ENCODE measurements at places on chromosomes 11 and 22.
A peak's percentile ranks its signal among the peaks of the same experiment; 100 is the strongest.

- DNase-seq = no peak
Measured at GRCh38 chr22:42986115-42986514, 28.8 kb downstream of the PACSIN2 start.

DNA sequence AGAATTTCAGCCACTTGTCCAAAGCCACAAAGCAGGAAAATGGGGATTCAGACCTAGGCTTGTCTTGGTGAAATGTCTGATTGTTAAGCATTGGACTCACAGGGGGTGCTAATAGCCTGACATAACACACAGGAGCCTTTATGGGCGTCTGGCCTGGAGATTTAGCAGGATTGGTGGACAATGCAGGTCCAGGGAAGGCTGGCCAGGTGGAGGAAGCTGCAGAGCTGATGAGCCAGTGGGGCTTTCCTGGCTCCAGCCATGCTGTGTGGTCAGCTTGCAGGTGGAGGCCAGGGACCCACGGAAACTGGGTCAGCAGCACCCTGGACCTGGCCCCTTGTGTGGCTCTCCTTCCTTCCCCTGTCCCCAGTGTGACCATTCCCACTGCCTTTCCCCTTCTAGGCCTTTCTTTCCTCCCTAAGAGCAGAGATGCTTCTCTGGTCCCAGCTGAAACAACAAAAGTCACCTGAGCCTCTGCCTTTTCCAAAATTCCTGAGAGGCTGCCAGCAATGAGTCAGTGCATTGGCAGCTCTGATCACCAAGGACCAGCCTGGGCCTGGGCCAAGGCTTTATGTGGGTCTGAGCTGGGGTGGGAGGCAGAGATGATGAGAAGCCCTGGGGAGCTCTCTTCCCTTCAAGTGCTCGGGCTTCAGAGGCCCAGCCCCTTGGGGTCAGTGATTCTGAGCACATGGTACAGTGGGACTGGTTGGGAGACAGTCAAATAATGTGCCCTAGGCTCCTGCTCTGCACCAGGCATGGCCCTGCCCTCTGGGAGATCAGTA, 85.2 kb downstream of the CCDC81 start:
- DNase-seq = no peak

GRCh38 chr11:45593992-45594391, 71.4 kb downstream of the CHST1 start:
- no peak for DNase-seq

DNA sequence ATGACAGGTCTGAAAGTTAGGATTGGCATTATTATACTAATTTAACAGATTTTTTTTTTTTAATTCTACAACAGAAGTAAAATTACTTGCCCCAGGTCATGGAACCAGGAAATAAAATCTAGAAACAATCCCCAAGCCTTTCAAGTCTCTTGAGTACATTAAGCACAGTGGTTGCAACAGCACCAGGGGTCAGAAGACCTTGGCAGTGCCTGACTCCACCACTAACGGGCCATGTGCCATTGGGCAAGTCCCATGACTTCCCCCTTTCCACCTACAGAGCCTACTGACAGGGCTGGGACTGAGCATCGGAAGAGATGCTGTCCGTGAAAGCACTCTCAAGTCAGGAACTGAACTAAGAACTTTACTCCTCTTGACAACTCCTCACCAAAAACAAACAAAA, 98.6 kb upstream of the AKIP1 start:
- DNase-seq = no peak

GRCh38 chr22:39362271-39362670, 12.5 kb downstream of the SYNGR1 start:
- no peak for DNase-seq

DNA sequence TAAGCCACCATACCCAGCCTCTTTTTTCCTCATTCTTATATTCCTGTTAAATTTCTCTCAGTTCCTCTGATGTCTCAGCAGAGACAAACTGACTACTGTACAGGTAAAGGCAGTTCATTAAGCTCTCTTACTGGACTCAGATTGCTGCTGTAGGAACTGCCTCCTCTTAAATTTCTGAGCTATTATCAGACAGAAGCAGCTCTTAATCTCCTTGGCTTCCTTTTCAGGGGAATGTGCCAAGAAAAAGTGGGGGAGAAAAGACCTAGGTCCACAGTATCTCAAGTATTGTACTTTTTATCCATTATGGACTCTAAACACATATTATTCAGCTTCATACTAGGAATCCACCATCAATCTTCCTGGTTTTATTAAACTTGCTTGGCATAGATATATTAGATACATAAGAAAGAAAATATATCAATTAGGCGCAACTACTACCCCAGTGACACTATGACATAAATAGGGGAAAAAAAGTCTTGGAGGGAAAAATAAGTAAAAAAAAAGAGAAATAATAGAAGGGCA, 26.1 kb downstream of the MRTFA start:
- no peak for DNase-seq

DNA sequence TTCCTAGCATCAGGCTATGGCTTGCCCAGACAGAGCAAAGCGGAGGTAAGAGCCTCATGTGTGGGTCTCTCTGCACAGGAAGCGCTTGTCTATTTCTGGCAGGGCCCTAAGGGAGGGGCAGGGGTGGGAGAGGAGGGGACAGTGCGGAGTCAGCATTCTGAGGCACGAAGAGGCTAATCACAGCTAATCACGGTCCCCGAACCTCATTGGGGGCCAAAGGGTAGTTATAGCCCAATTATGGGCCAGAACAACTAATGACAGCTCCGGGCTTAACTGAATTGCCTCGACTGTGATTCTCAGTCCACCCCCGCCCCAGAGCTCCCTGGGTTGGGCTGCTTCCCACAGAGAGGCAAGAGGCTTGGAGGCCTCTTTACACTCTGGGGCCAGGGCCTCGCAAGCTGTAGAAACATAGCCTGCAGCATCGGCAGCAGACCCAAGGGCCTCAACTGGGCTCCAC, 72.7 kb upstream of the PRDM11 start:
- no peak for DNase-seq

- no peak for DNase-seq
Measured at GRCh38 chr22:41338614-41339212, 37.4 kb downstream of the ZC3H7B start.

DNA sequence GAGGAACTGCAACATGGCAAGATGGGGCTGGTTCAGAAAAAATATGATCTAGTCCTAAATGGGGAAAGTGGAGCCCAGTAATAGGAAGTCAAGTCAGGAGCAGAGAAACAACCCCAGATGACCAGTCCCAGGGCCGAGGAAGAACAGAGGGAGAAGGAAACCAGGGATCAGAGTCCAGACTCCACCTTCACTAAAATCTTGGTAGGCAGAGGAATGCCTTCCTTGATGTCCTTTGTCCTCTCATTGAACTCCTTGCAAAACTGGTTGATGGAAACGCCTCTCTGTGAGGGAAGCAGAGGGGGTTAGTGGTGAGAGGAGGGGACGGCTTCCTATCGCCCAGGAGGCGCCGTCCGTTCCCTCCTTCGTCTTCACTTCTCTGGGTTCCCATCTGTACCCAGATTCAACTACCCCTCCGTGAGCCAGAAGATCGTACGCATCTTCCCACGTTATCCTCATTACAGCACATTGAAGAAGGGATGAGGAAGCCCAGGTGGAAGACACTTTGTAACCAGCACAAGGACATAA, 607 bp downstream of the MRPL11 start:
- no peak for DNase-seq

- no peak for DNase-seq
Measured at GRCh38 chr11:86278226-86278625, 23.8 kb upstream of the HIKESHI start.

DNA sequence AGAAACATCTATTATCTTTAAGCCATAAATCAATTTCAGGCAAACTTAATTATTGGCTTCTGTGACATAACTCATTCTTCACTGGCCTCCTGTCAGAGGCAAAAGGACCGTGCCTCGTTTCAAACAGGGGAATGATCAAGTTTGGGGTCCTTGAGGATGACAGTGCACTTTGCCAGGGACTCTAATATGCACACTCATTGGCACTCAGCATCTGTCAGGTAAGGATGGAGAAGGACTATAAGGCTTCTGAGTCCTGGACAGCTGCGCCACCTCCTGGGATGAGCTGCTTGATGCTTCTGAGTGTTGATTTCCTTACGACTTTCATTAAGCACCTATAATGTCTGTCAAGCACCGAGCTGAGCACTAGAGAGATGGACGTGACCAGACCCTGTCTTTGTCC, 20.2 kb downstream of the BPIFC start:
- no peak for DNase-seq

GRCh38 chr22:46803031-46803880, 40.8 kb downstream of the TBC1D22A start:
- peak; percentile 73 for DNase-seq

DNA sequence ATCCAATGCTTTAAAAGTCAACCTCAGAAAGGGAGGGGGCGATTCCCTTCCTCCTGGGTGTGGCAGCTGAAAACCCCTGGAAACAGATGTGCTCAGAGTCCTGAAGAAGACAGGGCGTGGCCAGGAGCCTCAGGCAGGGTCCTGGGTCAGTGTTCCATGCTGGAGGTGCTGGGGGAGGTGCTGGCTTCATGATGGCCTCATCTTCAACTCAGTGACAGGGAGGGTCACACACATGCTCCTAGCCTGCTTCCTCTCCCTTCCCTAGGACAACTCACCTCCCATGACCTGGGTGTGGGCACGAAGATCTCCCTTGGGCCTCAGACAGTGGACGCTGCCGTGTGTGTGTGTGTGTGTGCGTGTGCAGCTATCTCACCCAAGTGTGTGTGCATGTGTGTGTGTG, 245.6 kb upstream of the B3GAT1 start:
- no peak for DNase-seq

DNA sequence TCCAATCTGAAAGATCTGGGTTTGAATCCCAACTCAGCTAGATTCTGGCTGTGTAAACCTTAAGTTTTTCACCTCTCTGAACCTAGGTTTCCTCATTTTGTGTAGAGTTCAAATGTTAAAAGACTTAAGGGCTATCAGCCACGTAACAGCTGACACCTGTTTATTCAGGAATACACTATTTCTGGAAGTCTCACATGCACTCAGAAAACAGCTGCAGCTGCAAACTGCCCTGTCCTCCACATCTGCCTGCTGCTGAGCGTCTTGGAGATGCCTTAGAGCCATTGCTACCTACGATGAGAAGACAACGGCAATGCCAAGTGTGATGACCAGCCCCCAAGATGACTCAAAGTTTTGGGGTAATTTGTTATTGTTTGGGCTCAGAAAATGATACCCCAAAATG, 6.7 kb upstream of the TRIM44 start:
- no peak for DNase-seq

GRCh38 chr11:90234977-90235376, 12.1 kb upstream of the CHORDC1 start:
- no peak for DNase-seq

GRCh38 chr11:44837661-44838060, 110.9 kb downstream of the TSPAN18 start:
- DNase-seq = no peak

All from T-helper 2 cell (primary cell).